ENCODE measurements at places on chromosomes 3 and 15.

- no peak for DNase-seq
These were observed 78.5 kb downstream of the CD47 start for GRCh38 chr3:108012304-108012703.

- DNase-seq = no peak
These were observed 54.3 kb upstream of the NEK10 start for GRCh38 chr3:27423463-27423862.

DNA sequence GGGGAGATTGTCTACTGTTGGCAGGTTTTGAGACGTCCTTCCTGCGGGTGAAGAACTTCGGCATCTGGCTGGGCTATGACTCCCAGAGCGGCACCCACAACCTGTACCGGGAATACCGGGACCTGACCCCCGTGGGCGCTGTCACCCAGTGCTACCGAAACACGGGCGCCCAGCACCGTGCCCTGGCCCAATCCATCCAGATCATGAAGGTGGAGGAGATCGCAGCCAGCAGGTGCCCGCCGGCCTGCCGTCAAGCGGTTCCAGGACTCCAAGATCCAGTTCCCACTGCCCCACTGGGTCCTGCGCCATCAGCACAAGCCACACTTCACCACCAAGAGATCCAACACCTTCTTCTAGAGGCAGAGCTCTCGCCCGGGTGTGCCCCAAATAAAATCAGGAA lies 194.9 kb upstream of the EPHA6 start:
- no peak for DNase-seq

DNA sequence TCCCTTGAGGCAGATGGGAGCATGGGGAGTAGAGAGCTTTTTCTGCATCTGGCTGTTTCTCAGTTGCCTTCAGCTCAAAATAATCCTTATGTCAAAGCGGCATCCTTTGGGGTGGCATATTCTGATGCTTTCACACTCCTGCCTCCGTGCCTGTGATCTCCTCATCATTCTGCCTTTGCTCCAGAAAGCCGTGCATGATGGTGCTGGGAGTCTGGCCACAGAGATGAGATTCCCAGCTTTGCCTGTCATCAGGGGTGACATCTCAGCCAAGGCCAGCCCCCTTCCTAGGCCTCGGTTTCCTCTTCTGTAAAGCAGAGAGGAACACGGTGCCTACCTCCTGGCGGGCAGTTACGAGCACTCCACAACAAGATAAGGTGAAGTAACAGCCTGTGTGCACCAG lies 96.3 kb upstream of the ALDH1A3 start:
- DNase-seq = no peak

DNA sequence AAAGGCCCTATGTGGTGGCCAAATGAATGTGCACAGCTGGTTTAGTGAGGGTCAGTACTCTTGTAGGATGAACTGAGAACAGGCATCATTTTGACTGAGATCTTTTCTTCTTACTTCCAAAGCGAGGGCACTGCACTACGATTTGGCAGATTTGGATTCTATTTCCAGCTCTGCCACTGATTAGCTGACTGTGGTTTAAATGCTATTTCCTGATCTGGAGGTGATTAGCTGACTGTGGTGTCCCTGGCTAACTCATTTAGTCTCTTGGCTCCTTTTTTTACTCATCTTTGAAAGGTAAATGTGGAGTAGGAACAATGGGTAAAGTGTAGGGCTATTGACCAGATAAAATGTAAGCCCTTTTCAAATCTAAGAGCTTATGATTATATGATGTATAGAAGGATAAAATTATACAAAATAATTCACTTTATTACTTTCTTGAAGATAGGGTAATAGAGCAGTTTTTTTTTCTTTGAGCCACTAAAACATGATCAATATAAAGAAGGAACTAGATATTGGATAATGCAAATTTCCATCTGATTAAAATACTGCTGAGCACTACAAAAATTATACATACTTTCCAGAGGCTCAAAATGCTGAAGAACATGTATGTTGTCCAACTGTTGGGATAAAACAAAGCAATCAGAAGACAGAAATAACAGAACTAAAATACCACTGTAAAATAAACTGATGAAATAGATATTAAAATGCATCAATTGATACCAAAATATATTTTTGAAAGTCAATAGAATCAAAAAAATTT lies 39.7 kb upstream of the PLOD2 start:
- DNase-seq = no peak

GRCh38 chr3:74027121-74027520 lies 402.4 kb upstream of the PDZRN3 start:
- DNase-seq = no peak

GRCh38 chr15:31997711-31998110 lies 32.6 kb upstream of the CHRNA7 start:
- no peak for DNase-seq

DNA sequence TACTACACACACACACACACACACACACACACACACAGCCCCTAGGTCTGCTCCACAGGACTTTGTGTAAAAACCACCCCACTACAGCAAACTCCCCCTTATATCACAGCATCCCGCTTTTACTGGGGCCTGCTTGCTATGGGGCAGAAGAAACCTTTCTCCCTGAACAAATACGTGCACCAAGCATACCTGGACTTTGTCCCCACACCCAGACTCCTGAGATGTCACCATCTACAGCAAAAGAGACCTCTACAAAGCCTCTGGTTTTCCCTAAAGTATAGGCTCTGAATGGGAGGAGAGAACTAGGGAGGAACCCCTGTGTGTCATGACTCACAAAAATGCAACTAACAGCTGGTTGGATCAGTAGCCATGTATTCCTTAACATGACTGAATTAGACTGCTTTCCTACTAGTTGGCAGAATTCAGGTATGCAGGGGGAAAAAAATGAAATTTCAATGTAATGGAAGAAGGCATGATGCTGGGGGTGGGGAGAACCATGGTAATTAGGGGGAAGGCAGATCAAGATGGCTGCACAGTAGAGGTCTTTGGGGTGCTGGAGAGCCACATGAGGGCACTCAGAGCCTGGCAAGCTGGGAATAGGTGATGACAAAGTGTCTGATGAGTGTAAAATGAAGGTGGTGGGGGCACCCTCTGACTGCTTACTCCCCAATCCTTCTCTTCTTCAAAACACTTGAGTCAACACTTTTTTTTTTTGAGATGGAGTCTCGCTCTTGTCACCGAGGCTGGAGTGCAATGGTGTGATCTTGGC lies 45.9 kb downstream of the DAPK2 start:
- no peak for DNase-seq

DNA sequence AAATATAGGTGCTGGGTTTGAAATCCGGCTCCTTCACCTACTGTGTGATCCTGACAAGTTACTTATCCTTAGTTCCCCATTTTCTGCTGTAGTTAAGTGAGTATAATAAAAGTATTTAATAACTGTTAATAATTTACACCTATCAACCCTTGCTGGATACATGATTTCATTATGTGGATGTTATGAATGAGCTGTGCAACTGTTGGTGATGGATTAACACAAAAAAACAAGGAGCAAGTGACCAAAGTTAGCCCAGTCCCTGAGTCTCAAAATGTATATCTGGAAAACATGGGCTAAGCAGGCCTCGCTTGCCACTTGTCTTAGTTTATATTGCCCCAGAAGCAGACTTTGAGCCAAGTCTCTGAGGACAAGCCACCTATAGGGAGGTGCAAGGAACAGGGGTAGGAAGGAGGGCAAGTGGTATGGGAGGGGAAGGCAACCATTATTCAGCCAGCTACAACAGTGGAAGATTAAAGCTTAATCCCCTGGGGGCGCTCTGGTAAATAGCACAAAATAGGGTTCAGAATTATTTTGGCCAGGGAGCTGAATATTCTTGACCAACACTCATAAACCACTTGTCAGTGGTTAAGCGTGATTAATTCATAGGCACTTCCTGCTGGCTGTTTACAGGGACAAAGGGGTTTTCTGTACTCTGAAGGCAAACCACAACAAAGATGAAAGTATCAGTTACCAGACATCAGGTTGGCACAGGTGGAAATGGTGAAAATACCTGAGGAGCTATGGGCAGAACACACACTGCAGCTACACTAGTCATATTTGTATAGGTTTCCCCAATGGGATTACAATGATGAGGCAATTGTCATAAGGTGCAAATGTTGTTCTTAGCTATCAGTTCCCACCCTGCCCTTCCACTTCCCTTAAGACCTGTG lies 76.2 kb downstream of the TRIM42 start:
- DNase-seq = no peak

- DNase-seq = no peak
These were observed 223.7 kb downstream of the SQOR start for GRCh38 chr15:45858491-45858890.

DNA sequence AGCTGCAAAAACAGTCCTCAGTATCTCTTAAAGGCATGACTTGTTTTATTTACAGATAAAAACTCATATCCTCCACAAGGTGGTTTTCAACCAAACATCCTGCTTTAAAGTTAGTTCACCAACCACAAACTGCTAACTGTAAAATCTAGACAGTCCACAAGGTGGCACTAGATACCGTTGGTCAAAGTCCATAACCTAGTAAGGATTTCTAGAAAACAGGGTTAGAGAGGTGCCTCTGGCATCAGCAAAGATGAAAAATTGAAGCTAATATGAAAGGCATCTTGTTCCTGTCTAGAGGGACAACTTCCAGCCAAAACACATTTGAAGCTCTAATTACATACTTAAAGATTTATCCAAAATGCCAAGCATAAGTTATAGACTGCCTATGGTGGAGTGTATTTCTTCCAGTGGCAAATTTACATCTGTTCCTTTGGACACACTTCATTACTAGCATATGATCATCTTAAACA lies 56.0 kb downstream of the ZMAT3 start:
- DNase-seq = peak; percentile 60

GRCh38 chr3:193605876-193606275 lies 12.9 kb downstream of the OPA1 start:
- DNase-seq = peak; percentile 56
